ENCODE measurements at places on chromosomes 12 and 14. TPM values are rescaled to one million over a fixed set of nuclear protein-coding genes. Genes with fewer than 3 reads are reported as not detected.

DNA sequence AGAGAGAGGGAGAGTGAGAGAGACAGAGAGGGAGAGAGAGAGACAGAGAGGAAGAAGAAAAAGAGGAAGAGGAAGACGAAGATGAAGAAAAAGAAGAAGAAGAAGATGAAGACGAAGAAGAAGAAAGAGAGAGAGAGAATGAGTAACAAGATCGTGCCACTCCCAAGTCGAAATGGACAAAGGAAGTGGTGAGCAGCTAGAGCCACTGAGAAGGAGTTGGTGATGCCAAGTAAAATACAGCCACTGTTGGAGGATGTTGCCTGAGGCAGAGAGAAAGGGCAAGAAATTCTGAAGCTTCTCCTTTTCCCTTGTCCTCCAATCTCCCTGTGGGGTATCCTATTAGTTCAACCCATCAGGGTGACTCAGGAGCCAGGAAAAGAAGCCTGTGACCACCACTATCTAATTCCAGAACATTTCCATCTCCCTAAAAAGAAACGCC lies 12.5 kb upstream of the ANAPC5 start:
- H3K4me1 ChIP-seq = no peaks in the 10 kb centered on the region
- DNase-seq = no peak
- H3K36me3 ChIP-seq = no peaks in the 10 kb centered on the region
- H3K27me3 ChIP-seq = peaks cover 17% of the 10 kb centered on the region
- no peak overlapping the region for H3K4me3 ChIP-seq

The GLT8D2 gene
- total RNA-seq = not detected

- H3K36me3 ChIP-seq = no peaks in the 10 kb centered on the region
- H3K27me3 ChIP-seq = peaks cover 5% of the 10 kb centered on the region
- no peak for DNase-seq
These were observed 131.6 kb downstream of the ADGRD1 start for GRCh38 chr12:131085125-131085815.

The CD4 gene
- total RNA-seq = 5.4 TPM

DNA sequence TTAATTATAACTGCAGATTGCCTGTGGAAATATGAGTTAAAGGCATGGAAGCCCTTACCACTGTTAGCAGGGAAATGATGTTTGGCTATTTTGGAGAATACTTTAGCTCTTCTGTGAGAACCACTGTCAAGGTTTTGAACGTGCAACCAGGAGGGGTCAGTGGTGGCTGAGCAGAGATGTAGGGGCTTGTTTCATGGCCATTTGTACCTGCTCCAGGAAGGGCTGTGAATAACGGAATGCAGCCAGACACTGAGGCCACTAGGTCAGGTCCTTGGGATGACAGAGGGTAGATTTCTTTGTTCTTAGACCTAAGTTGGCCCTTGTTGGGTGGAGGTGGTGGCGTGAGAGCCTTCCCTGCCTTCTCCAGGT lies 8.3 kb downstream of the TRAF3 start:
- no peaks in the 10 kb centered on the region for H3K36me3 ChIP-seq
- H3K4me1 ChIP-seq = peaks cover 53% of the 10 kb centered on the region
- H3K27ac ChIP-seq = peak overlapping the region; percentile 26
- no peak for DNase-seq

DNA sequence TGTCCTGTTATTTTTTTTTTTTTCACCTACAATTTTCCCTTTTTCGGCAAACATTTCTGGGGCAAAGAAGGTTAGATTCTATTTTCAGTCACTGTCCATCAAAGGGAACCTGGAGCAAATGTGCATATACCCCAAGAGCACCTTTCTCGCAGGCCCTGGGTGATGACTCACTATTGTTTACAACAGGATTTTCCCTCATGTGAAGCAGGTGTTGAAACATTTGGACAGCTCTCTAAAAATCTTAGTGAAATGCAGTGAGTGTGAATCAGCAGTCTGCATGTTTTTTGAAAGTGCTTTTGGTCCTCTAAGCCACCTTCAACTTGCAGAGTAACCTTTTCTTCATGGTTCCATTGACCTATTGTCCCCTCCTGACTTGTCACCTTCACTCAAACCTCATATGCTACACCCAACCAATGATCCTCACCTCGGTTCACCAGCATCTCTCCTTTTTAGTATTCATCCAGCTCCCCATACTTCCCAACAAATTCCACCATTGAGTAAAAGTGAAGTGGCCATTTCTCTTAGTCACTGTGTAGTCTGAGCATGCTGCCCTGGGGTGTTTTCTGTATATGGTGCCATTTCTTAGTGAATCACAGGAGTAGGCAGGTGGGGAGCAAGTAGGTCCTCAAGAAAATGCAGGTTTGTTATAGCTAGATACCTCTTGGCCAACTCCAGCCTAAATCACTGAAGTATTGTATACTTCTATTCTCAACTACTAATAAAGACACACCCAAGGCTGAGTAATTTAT lies 260.2 kb downstream of the BMP4 start:
- DNase-seq = no peak
- no peaks in the 10 kb centered on the region for H3K27me3 ChIP-seq
- H3K27ac ChIP-seq = no peak overlapping the region
- no peaks in the 10 kb centered on the region for H3K4me1 ChIP-seq
- H3K36me3 ChIP-seq = no peaks in the 10 kb centered on the region

DNA sequence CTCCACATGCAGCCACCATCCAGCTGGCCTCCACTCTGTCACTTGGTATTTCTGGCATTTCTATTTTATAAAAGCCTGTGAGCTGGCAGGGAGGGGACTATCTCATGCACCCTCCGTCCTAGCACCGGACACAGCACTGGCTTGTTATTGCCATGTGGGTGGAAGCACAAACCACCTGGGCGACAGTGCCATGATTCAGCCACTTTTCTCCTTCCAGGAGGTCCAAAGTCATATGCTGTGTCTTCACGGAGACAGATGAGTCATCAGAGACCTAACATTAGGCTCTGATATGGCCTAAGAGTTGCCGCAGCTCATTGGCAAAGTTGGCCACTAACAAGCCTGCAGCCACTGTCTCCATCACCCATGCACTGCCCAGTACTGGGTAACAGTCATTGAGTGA lies 1123.0 kb downstream of the VRK1 start:
- no peaks in the 10 kb centered on the region for H3K36me3 ChIP-seq
- peaks cover 5% of the 10 kb centered on the region for H3K27me3 ChIP-seq
- no peak overlapping the region for H3K27ac ChIP-seq
- no peak overlapping the region for H3K4me3 ChIP-seq

The EMC9 gene
- 28.7 TPM for total RNA-seq

- no peaks in the 10 kb centered on the region for H3K36me3 ChIP-seq
- H3K27me3 ChIP-seq = no peaks in the 10 kb centered on the region
- no peak overlapping the region for H3K27ac ChIP-seq
- H3K4me3 ChIP-seq = no peak overlapping the region
- DNase-seq = no peak
These were observed 75.8 kb downstream of the C12orf50 start for GRCh38 chr12:87953256-87953860.

DNA sequence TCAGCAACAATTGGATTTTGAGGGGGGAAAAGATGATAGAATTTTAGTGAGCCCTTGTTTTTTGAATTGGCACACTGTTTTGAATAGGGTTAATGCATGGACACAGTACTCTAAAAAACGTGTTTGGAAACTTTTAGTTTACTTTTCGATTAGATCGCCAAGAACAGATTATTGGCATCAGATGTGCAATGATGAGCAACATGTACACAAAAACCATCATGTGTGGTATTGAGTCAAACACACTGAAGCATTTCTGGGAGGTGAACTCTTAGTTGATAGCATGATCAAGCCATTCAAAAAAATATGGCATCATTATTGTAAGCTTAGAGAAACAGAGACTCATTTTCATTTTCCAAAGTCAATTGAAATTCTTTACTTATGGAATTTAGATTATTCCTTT lies 329.2 kb downstream of the ADAMTS20 start:
- H3K4me3 ChIP-seq = no peak overlapping the region
- H3K27me3 ChIP-seq = no peaks in the 10 kb centered on the region
- no peak overlapping the region for H3K27ac ChIP-seq
- peaks cover 8% of the 10 kb centered on the region for H3K36me3 ChIP-seq
- no peak for DNase-seq
- H3K4me1 ChIP-seq = no peaks in the 10 kb centered on the region

DNA sequence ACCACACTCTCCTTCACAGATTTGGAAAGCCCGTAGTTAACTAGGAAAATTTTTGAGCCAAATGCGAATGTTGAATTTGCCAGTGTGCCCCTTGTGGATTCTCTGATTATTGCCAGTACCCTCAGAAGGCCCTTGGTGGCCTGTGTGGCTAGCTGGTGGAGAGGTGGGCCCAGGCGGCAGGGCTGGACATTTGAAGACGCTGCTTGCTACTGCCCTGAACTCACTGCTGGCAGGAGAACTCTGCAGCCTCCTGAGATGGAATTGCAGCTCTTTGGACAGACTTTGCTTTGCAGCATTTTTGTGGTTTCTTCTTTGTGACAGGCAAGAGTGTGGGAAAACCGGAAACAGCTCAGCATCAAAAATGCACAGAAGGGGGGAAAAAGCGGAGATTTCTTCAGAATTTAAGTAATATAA lies 97.6 kb downstream of the TGFB3 start:
- H3K4me3 ChIP-seq = no peak overlapping the region
- peaks cover 2% of the 10 kb centered on the region for H3K4me1 ChIP-seq
- H3K27ac ChIP-seq = no peak overlapping the region
- H3K27me3 ChIP-seq = no peaks in the 10 kb centered on the region
- DNase-seq = no peak

DNA sequence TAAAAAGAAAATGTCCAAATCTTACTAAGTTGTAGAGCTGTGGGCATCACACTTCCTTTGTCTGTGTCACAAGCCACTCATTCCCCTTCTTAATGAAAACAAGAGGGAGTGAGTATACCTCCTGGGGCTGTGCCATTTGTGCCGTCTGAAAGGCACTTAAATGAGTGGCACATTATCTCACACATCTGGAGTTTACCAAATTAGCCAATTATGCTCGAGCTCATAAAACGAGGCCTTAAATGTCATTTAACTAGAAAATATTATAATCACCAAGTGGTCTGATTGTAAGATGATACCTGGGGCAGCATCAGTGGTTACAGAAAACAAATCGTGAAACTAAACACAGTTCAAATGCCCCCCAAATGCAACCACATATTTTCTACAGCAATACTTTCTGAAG lies 146.1 kb downstream of the PAX9 start:
- H3K27ac ChIP-seq = no peak overlapping the region
- peaks cover 4% of the 10 kb centered on the region for H3K36me3 ChIP-seq
- no peak overlapping the region for H3K4me3 ChIP-seq
- DNase-seq = no peak
- H3K27me3 ChIP-seq = no peaks in the 10 kb centered on the region
- no peaks in the 10 kb centered on the region for H3K4me1 ChIP-seq

GRCh38 chr14:91140672-91141071 lies 26.8 kb downstream of the DGLUCY start:
- H3K27ac ChIP-seq = peak overlapping the region; percentile 56
- H3K4me1 ChIP-seq = peaks cover 49% of the 10 kb centered on the region
- DNase-seq = no peak
- H3K27me3 ChIP-seq = no peaks in the 10 kb centered on the region

GRCh38 chr14:103705118-103705503 lies 10.1 kb downstream of the XRCC3 start:
- H3K4me3 ChIP-seq = no peak overlapping the region
- H3K4me1 ChIP-seq = peaks cover 15% of the 10 kb centered on the region
- H3K36me3 ChIP-seq = no peaks in the 10 kb centered on the region

DNA sequence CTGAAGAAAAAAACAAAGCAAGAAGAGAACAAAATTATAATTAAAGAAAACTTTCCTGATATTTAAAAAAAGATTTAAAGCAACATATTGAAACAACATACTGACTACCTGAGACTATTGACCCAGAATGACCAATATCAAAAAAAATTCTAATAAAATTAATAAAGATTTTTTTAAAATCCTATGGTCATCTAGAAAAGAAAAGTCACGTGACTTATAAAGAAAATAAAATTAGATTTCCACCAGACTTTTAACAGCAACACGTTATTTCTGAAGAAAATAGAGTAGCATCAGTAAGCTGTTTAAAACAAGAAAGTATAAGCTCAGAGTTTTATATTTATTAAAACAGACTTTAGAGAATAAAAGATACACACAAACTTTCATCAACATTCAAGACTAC lies 238.0 kb downstream of the C12orf42 start:
- no peaks in the 10 kb centered on the region for H3K27me3 ChIP-seq
- H3K27ac ChIP-seq = no peak overlapping the region
- DNase-seq = no peak

GRCh38 chr14:52877628-52878027 lies 73.2 kb downstream of the FERMT2 start:
- H3K27ac ChIP-seq = no peak overlapping the region
- H3K27me3 ChIP-seq = no peaks in the 10 kb centered on the region
- H3K4me3 ChIP-seq = no peak overlapping the region
- no peak for DNase-seq
- H3K4me1 ChIP-seq = no peaks in the 10 kb centered on the region

- peaks cover 11% of the 10 kb centered on the region for H3K36me3 ChIP-seq
- H3K27ac ChIP-seq = no peak overlapping the region
- peaks cover 34% of the 10 kb centered on the region for H3K4me1 ChIP-seq
- H3K27me3 ChIP-seq = no peaks in the 10 kb centered on the region
- H3K4me3 ChIP-seq = no peak overlapping the region
These were observed 28.3 kb downstream of the ADIPOR2 start for GRCh38 chr12:1719139-1719538.

The KRT82 gene
- not detected for total RNA-seq

The CMKLR1 gene
- total RNA-seq = 1.1 TPM

GRCh38 chr14:95928751-95929150 lies 52.1 kb downstream of the TUNAR start:
- H3K27me3 ChIP-seq = peaks cover 6% of the 10 kb centered on the region
- H3K27ac ChIP-seq = no peak overlapping the region
- H3K4me3 ChIP-seq = no peak overlapping the region
- no peaks in the 10 kb centered on the region for H3K36me3 ChIP-seq
- DNase-seq = no peak
